ENCODE measurements at places on chromosomes 2 and 18.

DNA sequence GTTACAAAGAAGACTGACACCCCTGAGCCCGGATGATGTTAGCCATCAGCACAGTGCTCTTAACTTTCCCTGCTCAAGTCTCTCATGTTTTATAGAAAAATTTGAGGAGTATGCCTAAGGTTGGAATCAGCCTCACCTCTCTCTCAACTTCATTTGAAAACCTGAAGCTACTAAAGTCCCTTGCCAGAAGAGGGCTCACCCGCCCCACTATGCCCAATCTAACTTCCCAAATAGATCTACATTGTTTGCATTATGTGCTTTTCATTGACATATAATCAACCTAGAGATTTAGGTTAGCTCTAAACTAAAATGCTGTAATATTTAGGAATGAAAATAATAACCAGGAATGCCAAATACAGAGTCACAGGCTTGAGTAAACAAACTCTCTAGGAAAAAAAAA lies 305.4 kb downstream of the NCKAP5 start:
- no peak for DNase-seq

GRCh38 chr18:33580546-33580945 lies 2.5 kb downstream of the ASXL3 start:
- no peak for DNase-seq

- DNase-seq = no peak
Measured at GRCh38 chr18:52657043-52657805, 317.2 kb downstream of the DCC start.

DNA sequence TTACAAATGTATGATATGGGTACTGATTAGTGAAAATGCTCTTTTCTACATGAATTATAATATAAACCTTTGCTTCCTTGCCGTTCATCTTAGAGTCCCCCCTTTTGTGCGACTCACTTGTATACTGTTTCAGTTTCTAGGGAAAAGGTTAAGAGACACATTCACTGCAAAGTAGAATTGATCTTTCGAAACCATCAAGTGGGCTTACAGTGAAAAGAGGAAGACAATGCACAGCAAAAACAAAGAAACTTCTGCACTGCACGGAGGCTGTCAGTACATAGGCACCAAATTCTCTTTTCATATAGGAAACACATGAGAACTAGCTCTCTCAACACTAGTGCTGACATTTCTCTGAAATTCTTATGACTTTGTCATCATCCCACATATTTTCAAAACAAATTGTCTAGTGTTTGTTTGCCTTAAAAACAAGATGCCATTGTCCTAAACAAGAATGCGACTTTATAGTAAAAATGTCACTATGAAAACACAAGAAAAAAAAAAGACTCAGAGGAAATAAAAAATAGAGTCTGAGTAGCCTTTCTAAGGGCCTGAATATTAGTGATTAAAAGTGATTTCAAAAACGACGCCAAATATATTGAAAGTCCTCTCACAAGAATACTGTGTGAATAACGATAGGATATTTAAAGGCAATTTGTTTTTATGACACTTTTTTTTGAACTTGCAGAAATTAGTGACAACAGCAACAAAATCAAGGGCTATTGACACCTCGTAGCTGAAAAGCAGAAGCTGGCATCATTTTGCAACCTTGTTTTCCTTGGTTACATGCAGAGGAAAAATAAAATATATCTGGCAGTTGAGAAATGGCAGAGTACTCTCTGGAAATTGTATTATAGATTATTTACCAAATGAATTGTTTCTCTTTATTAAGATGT lies 827.0 kb downstream of the BCL11A start:
- DNase-seq = no peak

- no peak for DNase-seq
Measured at GRCh38 chr18:45063246-45064038, 382.8 kb downstream of the SETBP1 start.

DNA sequence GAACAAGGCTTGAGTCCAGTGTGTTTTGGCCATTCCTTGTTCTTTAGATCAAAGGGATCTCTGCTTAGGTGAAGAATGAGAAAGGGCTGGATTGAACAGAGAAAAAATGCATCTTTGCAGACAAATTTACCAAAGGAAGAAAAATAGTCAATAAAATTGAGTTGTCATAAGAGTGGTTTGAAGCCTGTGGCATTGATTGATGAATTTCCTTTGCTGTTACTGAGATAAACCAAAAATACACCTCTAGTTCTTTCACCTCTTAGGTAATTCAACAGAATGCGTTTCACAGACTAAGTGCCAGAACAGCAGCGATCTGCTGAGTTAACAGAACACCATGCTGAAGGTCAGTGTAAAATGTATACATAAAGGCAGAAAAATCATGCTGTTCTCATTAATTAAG lies 96.8 kb downstream of the SPHKAP start:
- no peak for DNase-seq

DNA sequence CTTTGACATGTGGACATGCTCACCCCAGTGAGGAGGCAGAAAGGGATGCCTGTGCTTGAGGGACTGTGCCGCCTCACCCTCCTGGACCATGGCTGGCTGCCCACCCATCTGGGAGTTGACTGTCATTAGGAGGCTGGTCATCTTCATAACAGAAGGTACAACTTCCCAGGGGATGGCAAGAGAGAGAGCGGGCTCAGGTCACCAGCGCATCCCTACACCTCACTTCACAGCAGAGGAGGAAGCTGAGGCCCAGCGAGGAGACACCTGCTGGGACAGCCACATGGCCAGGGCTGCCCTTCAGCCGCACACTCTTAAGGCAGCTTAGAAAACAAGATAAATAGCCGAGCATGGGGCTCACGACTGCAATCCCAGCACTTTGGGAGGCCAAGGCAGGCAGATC lies 59.4 kb downstream of the ADCY3 start:
- no peak for DNase-seq

GRCh38 chr2:106058469-106059137 lies 135.5 kb downstream of the UXS1 start:
- no peak for DNase-seq

DNA sequence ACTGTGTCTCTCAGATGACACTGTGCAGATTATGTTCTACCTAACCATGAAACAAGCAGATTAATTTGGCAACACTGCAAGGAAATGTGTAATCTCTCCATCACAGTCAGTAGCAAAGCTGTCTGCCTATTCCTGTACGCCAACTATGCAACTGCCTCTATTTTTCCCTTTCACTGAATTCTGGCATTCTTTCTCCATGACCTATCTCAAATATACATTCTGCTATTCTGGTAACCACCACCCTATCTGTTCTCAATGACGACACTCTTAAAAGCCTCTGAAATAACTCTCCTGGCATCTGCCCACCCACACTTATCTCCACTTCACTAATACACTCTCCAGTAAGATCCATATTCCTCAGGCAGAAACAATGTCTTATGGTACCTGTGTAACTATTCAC lies 78.7 kb downstream of the ABCA12 start:
- no peak for DNase-seq

DNA sequence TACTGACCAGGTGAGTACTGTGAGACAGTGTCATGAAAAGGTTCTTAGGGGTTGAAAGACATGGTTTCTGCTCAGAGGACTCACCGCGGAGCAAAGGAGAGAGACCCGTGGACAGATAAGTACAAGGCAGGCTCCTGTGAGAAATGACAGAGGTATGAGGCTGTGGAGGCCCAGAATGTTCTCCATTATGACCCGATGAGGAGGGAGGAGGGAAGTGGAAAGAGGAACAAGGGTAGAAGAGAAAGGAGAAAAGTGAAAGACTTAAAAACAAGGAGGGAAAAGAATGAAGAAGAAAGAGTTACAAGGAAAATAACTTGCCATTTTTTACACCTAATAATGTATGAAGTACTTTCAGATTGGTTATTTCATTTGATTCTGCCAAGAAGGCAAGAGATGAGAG lies 29.8 kb downstream of the MAPRE3 start:
- no peak for DNase-seq

- peak; percentile 95 for DNase-seq
Measured at GRCh38 chr18:22816266-22817176, 116.6 kb upstream of the RBBP8 start.
